ENCODE measurements at places on chromosomes 12 and 14. TPM values are rescaled to one million over a fixed set of nuclear protein-coding genes. Genes with fewer than 3 reads are reported as not detected.

The SLCO1B1 gene
- not detected for total RNA-seq

The GPR65 gene
- 0.13 TPM for total RNA-seq

The KRT78 gene
- not detected for total RNA-seq

The VWF gene
- total RNA-seq = not detected

The MANSC4 gene
- not detected for total RNA-seq

The RNASE2 gene
- total RNA-seq = not detected

DNA sequence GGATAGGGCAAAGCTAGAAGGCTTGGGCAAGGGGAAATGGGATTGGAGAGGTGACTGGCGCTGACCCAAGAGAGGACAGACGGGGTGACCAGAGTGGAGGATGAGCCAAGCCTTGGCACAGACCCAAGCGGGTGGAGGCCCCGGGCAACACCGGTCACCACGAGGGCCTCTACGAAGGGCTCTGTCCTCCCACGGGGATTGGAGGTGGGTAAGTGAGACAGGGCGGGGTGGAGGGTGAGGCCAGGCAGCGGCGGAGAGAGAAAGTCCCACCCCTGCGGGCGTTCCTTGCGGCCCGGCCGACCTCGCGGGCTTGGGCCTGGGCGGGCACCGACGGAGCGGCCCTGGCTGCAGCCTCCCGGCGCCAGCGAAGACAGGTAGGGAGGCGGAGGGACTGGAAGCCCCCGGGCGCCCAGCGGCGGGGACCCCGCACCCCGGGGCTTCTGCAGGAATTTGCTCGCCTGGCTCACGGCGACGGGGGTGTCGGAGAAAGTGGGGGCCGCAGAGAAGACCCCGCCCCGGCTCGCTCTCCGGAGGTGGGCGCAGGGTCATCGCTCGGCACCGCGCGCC, at the start of gene PAPLN:
Gene PAPLN (plus strand): TSS at position 288 of the 567 bp plus-strand sequence. CDS start 2,273 bp downstream, outside the sequence.
- DNase-seq = peak; percentile 43

- DNase-seq = peak; percentile 82
These were observed 90.1 kb upstream of the KCNA1 start for GRCh38 chr12:4819654-4820053.

DNA sequence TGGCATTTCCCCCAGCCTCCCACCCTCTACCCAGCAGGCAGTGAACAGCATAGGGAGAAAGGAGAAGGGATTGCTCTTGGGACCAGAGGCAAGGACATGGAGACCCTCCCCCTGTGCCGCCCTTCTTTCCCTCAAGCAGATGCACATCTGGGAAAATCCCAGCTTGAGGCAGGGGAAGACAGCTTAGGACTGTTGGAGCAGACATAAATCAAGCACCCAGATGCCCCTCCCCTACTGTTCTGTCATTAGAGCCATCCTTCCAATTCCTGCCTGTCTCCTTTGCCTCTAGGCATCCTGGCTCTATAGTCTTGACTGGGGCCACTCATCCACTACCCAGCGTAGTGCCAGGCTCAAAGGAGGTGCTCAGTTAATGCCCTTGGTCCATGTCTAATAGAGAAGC, 7.5 kb upstream of the CISTR start:
- DNase-seq = no peak

- no peak for DNase-seq
These were observed 11.6 kb downstream of the ITGA7 start for GRCh38 chr12:55696141-55696540.

GRCh38 chr12:29695026-29695425, 88.7 kb downstream of the TMTC1 start:
- peak; percentile 19 for DNase-seq

DNA sequence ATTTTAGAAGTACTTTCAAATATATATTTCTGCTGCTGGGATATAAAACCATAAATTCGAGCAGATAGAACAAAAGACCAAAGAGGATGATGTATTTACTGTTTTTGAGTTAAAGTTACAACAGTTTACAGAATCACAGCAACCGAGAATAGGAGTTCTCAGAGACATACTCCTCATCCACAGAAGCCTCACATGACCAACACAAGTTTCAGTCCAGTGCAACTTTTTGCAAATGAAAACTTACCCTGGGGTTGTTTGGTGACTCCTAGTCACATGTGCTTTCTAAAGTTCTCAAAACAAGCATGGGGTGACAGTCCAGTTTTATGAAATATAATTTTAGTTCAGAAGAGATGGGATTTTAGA, 117.1 kb downstream of the PRKCH start:
- no peak for DNase-seq

GRCh38 chr12:88111074-88111652, 30.7 kb downstream of the CEP290 start:
- peak; percentile 72 for DNase-seq

DNA sequence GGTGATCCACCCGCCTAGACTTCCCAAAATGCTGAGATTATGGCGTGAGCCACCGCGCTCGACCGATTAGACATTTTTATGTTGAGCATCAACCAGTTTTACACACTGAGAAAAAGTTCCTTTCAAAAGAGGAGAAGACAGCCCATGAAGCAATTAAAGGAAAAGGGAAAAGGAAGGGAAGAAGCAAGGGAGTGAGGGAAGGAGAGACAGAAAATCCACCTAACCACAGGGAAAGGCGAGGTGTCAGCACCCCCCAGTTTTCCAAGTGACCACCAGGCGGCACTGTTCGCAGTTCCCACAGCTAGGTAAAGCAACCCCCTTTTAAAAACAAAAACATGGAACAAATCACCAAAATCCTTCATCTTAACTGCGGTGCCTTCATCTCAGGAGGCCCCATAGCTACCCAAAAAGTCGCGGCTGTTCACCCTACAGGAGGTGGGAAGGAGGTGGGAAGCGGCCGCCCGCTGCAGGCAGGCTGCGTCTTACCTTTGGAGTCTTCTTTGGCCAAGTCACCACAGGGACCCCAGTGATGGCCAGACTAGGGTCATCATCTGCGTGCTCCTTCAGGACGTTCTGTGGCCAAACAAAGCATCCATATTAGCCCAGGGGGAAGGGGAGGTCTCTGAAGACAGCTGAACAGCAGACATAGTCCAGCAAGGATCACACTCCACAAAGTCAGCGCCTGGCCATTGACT, 86.6 kb downstream of the KDM2B start:
- peak; percentile 46 for DNase-seq

DNA sequence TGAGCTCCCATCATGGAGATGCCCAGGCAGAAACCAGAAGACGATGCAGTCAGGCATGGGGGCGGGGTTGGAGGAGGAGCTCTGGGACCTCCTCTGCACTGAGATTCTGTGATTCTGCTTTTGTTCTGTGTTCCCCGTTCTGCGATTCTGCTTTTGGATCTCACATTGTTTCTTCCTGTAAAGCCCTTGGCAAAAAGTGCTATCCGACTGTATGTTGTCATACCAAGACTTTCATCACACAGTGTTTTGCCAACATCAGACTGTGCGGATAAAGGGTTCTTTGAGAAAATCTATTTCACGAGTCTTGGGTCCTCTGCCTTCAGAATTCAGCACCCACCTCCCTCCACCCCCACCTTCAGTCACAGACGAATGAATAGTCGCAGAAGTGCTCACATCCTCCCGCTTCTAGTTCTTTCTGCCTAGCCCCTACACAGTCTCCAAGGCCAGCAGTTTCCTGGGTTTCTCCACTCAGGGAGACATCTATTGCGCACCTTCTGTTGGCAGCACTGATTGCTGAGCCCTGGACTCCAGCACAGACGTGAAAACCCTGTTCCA, 24.7 kb upstream of the PWP1 start:
- DNase-seq = no peak

- no peak for DNase-seq
These were observed 1326.0 kb upstream of the FLRT2 start for GRCh38 chr14:84203896-84204295.

DNA sequence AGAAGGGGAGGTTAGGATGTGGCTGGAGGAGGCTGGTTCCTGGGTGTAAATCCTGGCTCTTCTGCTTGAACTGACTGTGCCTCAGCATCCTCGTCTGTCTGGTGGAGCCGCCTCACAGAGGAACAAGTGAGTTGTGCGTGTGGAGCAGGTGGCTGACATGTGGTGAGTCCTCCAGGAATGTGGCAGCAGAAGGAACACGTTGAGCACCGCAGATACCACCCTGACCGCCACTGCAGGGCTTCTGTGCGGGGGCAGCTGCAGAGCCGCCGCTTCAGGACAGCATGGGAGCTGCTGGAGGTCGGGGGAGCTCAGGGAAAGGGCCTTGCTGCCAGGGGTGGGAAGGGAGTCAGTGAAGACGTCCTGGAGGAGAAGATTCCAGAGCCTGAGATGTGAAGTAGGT, 48.9 kb downstream of the TRAF3 start:
- DNase-seq = no peak

GRCh38 chr14:47595552-47595951, 79.9 kb downstream of the MDGA2 start:
- DNase-seq = no peak

DNA sequence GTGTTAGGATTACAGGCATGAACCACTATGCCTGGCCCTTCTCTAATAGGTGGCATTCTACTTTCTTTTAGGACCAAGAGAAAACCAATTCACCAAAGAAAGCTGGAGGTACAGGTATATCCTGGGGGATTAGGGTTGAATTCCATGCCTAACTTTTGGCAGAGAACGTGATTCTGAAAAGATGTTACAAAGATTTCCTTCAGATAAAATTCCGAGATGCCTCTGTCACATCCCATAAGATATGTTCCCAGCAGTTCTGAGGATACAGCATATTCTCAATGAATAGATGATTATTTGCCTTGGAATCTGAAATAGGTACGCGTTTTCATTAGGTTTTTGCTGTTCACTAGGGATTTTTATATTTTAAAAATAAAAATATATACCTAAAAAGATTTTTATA, 111.9 kb upstream of the KRAS start:
- no peak for DNase-seq

DNA sequence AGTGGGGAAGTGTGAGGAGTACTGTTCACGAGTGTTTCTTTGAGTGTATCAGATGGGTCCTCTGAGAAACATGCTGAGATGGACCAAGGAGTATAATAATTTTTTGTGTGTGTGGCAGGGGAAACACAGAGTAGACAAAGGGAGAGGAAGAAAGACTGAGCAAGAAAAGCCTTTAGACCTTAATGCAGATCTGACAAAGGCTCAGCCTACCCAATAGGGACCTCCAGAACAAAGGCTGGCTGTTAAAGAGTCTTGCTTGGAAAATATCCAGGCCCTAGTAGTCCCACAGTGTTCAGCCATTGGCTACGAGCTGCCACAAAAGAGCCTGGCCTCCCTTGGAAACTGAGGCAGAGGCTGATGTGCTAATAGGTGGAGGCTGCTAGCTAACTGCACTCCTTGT, 13.5 kb downstream of the COQ5 start:
- no peak for DNase-seq

DNA sequence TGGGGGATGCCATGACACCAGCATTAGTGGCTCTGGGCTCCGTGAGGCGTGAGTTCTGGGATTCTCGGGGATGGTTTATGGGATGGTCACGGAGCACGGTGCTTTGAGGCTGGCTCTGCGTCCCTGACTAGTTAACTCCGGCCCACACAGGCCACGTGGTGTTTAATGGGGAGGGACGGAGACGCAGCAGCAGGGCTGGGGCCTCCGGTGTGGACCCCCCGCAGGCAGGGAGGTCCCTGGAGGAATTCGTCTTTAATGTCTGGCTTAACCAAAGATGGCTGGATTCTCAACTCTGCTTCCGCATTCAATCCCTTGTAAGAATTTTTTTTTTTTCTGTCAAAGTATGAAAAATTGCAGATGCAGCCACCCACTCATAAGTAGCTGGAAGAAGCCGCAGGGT, 86.4 kb upstream of the RFLNA start:
- DNase-seq = no peak

DNA sequence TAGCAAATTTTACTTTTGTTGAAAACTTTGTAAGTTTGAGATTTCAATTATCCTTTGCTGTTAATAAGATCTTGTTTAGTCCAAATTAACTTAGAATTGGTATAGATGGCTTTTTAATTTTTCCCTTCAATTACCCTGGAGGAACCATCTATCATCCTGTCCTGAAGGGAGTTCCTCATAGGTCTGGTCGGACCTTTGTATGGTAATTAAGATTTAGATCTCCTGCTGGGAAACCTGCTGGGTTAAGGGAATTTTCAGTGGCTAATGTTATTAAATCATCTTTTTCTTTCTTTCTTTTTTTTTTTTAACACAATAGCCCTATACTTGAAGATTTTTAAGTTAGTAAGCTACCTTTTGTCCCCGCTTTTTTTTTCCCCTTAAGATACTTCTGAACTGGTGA, 63.0 kb upstream of the PRMT8 start:
- DNase-seq = no peak
